ENCODE measurements at places on chromosomes 12 and 14.

- no peak for DNase-seq
Observed at GRCh38 chr14:79036441-79036840, 866.3 kb downstream of the NRXN3 start.

- no peak for DNase-seq
Observed at GRCh38 chr12:58359084-58359483, 417.7 kb downstream of the ATP23 start.

GRCh38 chr12:76002598-76003354, 28.8 kb downstream of the PHLDA1 start:
- no peak for DNase-seq

DNA sequence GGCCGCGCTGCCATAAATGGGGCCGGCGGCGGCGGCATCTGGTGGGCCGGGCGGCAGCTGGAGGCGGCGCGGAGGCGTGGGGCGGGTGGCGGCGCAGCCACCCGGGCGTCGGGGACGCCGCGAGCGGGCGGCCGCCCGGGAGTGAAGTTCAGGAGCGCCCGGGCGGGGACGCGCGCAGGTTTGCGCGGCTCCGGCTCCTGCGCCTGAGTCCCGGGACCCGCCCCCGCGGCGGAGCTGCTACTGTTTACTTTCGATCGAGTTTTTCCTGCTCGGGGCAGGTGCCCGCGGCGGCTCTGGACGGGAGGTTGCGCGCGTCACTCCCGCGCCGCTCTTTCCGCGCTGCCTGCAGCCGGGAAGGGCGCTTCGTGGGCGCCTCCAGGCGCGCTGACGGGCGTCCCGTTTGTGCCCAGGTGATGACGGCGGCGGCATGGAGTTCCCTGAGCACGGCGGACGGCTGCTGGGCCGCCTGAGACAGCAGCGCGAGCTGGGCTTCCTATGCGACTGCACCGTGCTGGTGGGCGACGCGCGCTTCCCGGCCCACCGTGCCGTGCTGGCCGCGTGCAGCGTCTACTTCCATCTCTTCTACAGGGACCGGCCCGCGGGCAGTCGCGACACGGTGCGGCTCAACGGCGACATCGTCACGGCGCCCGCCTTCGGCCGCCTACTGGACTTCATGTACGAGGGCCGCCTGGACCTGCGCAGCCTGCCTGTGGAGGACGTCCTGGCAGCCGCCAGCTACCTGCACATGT, at the start of gene ZBTB42:
TSS of gene ZBTB42 (plus strand) at position 331 of the 749 bp plus-strand sequence. CDS start at position 428, 97 bp downstream.
- DNase-seq = peak; percentile 86

DNA sequence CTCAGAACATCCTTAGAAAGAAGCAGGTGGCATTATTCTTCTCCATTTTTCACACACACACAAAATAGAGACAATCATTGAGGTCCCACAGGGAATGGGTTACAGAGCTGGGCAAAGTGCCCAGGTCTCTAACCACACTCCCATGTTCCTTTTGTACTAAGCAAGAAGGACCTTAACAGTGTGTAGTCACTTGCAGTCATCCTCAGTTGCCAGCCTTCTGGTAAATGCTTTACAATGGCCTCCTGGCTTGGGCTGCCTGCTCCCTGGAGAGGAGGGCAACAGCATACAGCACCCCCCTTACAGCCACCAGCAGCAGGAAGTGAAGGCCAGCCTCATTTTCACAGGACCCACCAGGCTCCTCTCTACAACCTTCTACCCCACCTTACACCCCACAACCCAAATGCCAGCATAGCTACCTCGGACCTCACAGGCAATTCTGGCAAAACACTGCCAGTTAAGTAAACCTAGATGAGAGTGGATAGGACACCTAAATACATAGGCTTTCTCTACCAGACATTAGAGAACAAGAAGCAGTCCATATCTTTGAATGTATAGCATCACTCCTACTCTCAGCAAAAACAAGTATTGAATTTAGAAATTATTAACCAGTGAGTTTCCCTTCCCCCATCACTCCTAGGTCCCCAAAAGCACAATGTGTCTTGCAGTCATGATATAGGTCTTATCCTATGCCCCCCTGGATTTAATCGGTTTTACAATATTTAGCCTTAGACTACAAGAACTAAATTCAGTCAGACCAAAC, 88.1 kb downstream of the PPP2R5E start:
- DNase-seq = no peak

- no peak for DNase-seq
Observed at GRCh38 chr12:47088021-47088944, 8.5 kb upstream of the AMIGO2 start.

DNA sequence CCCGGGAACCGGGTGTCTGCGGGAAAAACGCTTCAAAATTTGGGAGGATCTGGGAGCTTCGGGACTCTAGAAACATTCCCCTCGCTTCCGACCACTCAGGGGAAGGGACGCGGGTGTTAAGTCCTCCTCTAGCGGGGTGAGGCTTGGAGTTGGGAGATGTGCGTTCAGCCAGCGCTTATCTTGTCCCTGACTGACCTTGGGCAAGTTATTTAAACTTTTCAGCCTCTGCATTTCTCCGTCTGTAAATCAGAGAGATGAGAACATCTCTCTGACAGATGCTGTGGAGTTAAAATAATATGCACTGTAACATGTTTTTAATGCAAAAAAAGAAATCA, 76.9 kb upstream of the ANO4 start:
- DNase-seq = no peak

- no peak for DNase-seq
Observed at GRCh38 chr12:104567832-104568486, 111.2 kb downstream of the CHST11 start.

DNA sequence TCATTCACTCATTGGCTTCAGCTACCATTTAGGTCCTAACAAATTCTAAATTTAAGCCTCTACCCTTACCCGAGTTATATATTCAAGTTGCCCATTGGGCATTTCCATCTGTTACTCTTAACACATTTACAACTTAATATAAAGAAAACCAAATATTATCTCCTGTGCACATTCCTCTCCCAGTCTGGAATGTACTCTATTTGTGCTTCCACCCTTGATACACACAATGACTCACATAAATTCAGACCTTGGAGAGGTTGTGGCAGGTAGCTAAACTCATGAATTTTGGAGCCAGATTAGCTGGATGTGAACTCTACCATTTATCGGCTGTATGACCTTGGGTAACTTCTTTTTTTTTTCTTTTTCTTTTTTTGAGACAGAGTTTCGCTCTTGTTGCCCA, 51.1 kb downstream of the BRMS1L start:
- no peak for DNase-seq

GRCh38 chr12:31238764-31239387, 87.1 kb downstream of the SINHCAF start:
- DNase-seq = peak; percentile 70

DNA sequence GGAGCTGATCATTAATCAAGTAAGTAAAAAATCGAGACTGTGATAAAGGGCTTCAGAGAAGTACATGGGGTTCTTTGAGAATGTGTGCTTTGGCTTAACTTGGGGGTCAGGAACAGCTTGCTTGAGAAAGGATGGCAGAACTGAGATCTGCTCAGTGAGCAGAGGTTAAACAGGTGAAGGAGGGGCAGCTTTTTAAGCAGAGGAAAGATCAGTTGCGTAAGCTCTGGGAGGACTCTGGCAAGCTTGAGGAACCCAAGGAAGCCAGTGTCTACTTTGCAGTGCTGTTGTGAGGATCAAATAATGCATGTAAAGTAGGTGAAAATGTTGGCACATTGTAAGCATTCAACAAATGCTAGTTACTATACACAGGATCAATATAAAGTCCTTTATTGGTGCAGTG, 30.6 kb downstream of the WIF1 start:
- no peak for DNase-seq

GRCh38 chr14:101230851-101231550, 327.5 kb upstream of the RTL1 start:
- no peak for DNase-seq

- no peak for DNase-seq
Observed at GRCh38 chr12:80968326-80968725, 30.6 kb upstream of the LIN7A start.

- no peak for DNase-seq
Observed at GRCh38 chr14:79383031-79383430, 828.3 kb downstream of the DIO2 start.

DNA sequence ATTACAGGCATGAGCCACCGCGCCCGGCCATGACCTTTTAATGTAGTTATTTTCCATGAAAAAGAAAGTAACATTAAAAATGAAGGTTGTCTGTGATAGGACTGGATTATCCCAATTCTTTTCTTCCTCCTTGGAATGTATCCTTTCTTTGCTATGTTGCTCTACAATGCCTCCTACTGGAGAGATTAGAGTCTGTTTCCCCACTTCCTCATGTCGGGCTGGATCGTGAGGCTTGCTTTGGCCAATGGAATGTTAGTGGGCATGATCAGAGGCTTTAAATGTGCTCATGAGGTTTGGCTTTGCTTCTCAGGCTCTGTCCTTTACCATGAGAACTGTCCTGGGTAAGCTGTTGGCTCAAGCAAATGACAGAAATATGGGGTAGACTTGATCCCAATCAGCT, 34.7 kb upstream of the SOCS2 start:
- DNase-seq = no peak

- DNase-seq = no peak
Observed at GRCh38 chr12:28631831-28632230, 441.6 kb downstream of the CCDC91 start.

GRCh38 chr14:85852906-85853305, 323.0 kb downstream of the FLRT2 start:
- DNase-seq = no peak

DNA sequence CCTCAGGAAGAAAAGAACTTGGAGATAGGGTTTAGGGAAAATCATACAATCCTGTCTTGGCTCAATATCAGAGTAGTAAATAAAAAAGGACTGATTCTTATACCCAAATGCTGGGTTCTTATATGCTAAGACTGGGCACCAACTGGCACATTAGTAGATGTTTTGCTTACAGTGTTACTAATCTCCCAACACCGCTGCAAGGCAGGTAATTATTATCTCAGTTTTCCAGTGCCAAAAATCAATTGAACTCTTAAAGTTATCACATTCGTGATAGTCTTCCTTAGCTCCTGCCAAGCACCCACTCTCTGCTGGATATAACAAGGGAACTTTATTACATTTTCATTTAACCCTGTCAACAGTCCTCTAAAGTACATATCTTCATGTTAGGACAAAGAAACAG, 25.0 kb upstream of the HIGD1C start:
- DNase-seq = no peak

GRCh38 chr14:67821121-67821520, 1.5 kb downstream of the RAD51B start:
- DNase-seq = no peak

DNA sequence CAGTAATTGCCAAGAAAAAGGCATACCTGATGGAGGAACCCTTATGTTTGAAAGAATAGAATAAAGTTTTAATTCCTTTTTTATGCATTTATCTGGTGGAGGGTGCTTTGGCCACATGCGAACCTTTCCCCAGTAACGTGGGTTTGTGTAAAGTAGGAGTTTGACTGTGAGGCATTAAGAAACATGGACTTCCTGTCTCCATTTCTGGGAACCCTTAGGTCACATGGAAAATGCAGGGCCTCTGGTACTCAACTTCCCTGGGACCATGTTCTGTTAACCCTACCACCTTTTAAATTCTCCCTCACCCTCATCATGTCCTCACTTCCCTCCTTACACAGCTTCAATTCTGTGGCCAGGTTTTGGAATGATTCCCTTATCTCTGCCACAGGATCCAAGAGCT, 80.3 kb downstream of the PPM1A start:
- DNase-seq = no peak

- DNase-seq = no peak
Observed at GRCh38 chr12:47808050-47808449, 11.7 kb downstream of the HDAC7 start.

Data from H54 (cell line).